ENCODE measurements at places on chromosomes 1 and 21.

- no peak for DNase-seq
Measured at GRCh38 chr1:44019466-44019948, 11.8 kb downstream of the SLC6A9 start.

- no peak for DNase-seq
Measured at GRCh38 chr21:18153063-18153462, 91.6 kb upstream of the CHODL start.

DNA sequence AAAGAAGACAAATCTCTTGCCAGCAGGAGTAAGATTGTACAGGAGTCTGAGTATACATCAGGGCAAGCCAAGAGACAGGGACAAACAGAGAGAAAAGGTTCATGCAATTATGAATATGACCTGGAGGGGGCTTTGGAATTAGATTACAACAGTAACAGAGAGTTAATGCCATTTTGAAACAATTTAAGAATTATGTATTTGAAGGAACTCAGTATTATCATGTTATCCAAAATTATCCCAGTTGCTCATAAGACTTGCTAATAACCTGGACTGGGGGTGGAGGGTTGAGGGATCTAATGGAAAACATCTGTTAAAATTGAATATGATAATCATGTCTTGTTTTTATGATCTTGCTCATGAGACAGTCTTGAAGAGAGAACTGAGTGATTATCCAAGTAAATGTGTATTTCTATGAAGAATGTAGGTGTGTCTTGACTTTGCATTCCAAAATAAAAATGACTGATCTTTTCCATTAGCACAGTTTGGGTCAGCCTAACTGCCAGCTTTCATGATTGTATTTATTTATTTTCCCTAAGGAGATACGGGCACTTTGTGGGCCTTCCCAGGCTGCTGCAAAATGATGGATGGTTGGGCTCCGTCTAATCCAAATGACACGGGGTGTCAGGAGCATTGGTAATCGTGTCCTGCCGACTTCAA is 117.7 kb downstream of the ERG start:
- no peak for DNase-seq

GRCh38 chr1:78226784-78227183 is 181.0 kb downstream of the GIPC2 start:
- DNase-seq, result no peak

- peak; percentile 15 for DNase-seq
Measured at GRCh38 chr1:54937469-54937868, 43.0 kb upstream of the TMEM61 start.

DNA sequence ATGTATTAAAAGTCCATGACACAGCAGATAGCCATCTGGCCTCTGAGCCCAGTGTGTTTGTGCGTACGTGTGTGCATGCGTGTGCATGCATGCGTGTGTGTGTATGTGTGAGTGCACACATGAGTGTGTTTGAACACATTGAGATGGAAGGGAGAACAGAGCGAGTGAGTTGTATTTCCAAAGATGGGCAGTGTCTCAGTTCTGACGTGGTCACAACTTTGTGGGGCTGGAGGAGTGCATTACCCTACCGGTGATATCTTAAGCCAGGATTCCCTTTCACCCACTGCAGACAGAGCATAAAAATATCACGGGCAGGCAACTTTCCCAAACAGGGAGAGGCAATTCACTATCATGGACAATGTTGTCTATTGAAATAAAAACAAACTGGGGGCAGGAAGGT is 27.8 kb downstream of the IRF2BP2 start:
- no peak for DNase-seq

DNA sequence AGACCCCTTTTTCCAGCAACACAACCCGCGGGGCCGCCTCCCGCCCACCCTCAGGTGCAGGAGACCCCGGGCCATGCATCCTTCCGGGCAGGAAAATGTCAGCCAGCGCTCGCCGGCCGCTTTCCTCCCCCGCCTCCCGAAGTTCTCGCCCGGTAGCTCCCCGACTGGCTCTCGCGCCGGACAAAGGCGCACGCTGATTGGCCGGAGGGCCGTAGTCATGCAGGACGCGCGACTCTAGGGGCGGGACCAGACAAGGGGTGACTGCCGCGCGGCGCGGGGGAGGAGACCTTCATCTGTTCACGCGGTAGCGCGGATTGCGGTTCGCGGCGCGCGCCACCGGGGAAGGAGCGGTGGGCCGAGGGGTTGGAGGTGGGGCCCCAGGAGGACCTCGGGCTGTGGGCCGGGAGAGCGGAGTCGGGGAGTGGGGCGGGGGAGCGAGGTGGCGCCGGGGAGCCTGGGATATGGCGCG is at the start of gene FLVCR1:
TSS of gene FLVCR1 (plus strand) at position 284 of the 469 bp plus-strand sequence. CDS start at position 462, 178 bp downstream.
- peak; percentile 99 for DNase-seq

- no peak for DNase-seq
Measured at GRCh38 chr1:221517961-221518360, 223.9 kb downstream of the DUSP10 start.

GRCh38 chr1:1577367-1578011 is 2.8 kb upstream of the SSU72 start:
- DNase-seq, result no peak

DNA sequence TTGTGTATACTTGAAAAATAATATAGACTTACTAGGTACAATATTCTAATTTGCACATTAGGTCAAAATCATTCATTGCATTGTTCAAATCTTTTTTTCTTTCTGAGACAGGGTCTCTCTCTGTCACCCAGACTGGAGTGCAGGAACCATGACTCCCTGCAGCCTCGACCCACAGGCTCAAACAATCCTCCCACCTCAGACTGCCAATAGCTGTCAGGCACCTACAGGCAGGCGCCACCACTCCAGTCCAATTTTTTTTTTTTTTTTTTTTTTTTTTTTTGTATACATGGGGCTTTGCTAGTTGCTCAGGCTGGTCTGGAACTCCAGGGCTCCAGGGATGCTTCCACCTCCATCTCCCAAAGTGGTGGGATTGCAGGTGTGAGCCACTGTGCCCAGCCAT is 656.9 kb downstream of the KCNT2 start:
- no peak for DNase-seq

- DNase-seq, result peak; percentile 46
Measured at GRCh38 chr1:28580722-28581530, 11.1 kb upstream of the RAB42 start.

- peak; percentile 50 for DNase-seq
Measured at GRCh38 chr1:155978973-155979429, 654 bp upstream of the ARHGEF2 start.

GRCh38 chr21:44425307-44425894 is 29.9 kb upstream of the LRRC3 start:
- no peak for DNase-seq

DNA sequence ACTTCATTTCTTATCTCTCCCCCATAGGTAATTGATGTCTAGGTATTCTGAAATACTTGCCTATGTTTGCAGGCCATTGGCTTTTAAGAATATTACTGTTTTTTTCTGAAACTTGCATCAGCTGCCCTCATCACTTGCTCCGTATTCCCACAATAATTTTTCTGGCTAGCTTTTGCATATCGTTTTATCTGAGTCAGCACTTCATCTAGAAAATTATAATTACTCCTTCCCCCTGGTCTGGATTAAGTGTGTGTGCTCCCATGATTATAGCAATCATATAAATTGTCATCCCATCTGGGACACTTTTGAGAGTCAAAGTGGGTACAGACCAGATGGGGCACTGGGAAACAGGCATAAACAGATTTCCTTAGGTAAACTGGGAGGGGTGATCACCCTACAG is 583.2 kb upstream of the B3GALT2 start:
- no peak for DNase-seq

- no peak for DNase-seq
Measured at GRCh38 chr1:71885171-71885570, 397.2 kb downstream of the NEGR1 start.

DNA sequence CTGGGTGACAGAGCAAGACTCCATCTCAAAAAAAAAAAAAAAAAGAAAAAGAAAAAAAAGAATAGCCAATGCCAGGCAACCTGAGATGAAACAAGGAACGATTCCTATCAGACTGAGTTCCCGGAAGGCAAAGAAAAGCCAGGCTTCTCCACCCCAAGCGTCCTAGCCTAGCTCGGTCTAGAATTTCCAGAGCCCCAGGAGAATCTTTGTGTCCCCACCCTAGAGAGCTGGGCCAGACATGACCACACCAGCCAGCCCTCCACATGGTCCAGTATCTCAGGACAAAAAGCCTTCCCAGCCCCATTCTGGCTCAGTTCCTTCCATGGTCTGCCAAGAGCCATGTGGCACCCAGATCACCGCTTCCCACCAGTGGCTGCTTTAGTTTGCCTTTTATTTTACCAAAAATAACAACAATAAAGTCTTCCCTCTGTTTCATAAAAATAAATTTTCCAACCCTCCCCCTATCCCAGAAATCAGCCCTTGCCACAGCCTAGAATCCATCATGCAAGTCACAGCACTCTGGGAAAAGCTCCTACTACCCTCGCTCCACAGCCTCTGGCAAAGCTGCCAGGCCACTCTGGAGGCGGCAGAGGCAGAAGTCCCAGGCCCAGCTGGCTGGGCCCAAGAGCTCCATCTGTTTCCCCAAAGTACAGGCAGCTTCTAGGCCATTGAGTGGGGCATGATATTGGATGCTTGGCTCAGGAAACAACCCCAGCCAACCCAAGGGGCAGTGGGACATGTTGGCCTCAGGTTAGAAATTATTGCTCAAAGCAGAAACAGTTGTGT is 3.5 kb upstream of the MKNK1 start:
- DNase-seq, result no peak
